ENCODE measurements at places on chromosomes 16 and 17.

DNA sequence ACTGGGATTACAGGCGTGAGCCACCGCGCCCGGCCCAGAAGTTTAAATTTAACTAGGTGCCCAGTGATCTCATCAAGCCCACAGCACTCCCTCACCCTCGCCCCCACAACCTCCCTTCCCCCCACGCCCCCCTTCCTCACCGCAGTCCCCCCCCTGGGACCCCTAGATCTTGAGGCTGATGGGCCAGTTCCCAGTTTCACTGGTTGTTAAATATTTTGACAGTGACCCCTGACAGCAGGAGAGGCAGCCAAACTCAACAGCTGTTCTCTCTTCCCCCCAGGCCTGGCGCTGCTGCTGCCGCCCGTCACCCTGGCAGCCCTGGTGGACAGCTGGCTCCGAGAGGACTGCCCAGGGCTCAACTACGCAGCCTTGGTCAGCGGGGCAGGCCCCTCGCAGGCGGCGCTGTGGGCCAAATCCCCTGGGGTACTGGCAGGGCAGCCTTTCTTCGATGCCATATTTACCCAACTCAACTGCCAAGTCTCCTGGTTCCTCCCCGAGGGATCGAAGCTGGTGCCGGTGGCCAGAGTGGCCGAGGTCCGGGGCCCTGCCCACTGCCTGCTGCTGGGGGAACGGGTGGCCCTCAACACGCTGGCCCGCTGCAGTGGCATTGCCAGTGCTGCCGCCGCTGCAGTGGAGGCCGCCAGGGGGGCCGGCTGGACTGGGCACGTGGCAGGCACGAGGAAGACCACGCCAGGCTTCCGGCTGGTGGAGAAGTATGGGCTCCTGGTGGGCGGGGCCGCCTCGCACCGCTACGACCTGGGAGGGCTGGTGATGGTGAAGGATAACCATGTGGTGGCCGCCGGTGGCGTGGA lies 15.6 kb downstream of the QPRT start:
- no peak for DNase-seq

DNA sequence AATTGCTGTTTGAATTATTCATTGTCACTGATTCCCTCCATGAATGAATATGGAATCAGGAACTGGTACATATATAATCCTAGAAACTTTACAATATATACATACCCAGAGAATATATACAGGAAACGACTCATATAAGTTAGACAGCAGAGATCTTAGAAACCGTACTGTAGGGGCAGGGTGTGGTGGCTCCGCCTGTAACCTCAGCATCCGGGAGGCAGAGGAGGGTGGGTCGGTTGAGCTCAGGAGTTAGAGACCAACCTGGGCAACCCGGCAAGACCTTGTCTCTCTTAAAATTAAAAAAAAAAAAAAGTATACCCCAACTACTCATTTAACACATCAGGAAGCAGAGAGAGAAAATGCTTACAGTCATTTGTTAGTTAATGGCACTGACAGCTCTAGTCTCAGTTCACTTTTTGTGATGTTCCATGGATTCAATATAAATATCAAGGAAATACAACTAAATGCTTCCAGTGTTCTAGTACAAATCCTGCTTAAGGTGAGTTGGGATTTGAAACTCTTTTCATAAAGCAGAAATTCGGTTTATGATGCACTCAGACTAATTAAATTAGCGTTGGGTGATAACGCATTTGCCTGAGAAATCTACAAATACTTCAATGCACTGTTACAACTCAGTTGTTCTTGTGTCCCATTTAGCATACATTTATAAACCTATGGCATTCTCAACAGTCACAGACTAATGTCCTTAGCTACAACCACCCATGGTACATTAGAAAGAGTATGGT lies 5.6 kb downstream of the GLG1 start:
- DNase-seq, result peak; percentile 17

GRCh38 chr17:27762527-27763305 lies 37.6 kb downstream of the NOS2 start:
- DNase-seq, result no peak

GRCh38 chr17:17325228-17325627 lies 22.1 kb downstream of the NT5M start:
- no peak for DNase-seq

GRCh38 chr17:38925263-38925995 lies at the start of gene LASP1NB:
LASP1NB (plus strand) TSS chr17:38925614.
- DNase-seq, result no peak

DNA sequence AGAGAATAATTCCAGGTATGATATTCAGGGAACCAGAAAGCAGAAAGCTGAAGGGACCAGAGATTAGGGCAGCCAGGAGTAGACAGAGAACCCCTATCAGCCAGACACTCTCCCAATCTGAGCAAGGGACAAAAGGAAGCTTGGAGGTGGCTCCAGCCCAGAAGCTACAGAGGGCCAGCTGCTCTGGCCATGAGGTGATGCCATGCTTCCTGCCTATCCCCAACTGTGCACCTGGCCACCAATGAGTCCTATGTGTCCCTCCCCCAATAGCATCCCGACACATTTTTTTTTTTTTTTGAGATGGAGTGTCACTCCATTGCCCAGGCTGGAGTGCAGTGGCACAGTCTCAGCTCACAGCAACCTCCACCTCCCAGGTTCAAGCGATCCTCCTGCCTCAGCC lies 30.0 kb downstream of the NSMCE1 start:
- DNase-seq, result no peak

DNA sequence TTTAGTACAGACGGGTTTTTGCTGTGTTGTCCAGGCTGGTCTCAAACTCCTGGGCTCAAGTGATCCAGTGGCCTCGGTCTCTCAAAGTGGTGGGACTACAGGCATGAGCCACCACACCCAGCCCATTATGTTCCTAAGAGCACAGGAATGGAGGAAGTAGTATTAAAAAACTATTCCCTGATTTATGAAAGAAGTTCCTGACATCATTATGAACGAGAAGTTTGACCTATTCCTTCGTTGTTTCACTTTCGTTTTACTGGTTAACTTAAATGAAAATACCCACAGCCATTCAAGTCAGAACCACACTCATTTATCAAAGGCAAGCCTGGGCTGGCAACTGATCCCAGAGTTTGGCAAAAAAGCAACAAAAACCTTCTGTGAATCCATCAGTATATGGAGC lies 13.5 kb upstream of the CBX4 start:
- DNase-seq, result no peak

DNA sequence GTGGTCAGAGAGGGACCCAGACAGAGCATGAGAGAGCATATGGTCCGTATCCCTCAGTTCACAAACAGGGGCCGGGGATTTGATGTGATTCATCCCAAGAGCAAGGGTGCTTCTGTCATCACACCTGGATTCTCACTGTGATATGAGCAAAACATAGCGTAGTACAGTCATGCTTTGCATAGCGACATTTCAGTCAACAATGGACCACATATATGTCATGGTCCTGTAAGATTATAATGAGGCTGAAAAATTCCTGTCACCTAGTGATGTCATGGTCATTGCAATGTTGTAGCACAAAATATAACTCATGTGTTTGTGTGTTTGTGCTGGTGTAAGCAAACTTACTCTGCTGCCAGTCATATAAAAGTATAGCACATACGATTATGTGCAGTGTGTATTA lies 207.4 kb upstream of the CDH13 start:
- no peak for DNase-seq

DNA sequence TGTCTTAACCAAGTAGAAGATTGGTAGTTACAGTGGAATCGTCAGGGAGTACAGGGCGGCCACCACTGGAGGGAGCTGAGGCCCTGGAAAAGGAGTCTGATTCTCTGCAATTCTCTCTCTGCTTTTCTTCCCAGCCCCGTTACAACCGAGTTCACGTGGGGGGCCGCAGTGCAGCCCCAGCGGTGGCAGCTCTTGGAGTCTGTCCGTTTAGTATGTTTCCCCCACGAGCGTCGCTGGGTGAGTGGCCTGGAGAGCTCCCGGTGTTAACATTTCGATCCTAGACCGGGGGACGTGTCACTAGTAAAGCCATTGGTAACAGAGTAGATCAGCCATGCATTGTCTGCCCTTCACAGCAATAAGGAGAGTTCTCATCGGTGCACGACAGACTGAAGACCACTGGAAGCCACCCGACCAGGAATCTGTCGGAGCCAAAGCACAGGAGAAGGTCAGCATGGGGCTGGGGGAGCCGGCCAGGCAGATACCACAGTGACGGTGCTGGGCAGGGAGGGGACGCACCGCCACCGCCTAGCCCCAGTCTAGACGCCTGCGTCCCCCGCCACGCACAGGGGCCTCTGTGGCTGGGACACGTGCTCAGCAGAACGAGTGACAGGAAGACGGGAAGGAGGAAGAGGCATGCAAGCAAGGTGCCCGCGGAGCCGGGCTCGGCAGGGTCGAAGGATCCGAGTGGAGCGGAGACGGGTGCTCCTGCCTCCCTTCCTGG lies 15.7 kb downstream of the SLC16A3 start:
- no peak for DNase-seq

GRCh38 chr16:70695331-70696070 lies 9.6 kb upstream of the MTSS2 start:
- peak; percentile 91 for DNase-seq

- no peak for DNase-seq
These were observed 60.3 kb downstream of the MRM1 start for GRCh38 chr17:36661688-36662087.

GRCh38 chr17:68228817-68229570 lies 18.8 kb upstream of the AMZ2 start:
- no peak for DNase-seq

- DNase-seq, result no peak
These were observed 14.7 kb downstream of the RAD51D start for GRCh38 chr17:35104844-35105450.

GRCh38 chr17:45234641-45235415 lies 13.1 kb downstream of the FMNL1 start:
- no peak for DNase-seq

DNA sequence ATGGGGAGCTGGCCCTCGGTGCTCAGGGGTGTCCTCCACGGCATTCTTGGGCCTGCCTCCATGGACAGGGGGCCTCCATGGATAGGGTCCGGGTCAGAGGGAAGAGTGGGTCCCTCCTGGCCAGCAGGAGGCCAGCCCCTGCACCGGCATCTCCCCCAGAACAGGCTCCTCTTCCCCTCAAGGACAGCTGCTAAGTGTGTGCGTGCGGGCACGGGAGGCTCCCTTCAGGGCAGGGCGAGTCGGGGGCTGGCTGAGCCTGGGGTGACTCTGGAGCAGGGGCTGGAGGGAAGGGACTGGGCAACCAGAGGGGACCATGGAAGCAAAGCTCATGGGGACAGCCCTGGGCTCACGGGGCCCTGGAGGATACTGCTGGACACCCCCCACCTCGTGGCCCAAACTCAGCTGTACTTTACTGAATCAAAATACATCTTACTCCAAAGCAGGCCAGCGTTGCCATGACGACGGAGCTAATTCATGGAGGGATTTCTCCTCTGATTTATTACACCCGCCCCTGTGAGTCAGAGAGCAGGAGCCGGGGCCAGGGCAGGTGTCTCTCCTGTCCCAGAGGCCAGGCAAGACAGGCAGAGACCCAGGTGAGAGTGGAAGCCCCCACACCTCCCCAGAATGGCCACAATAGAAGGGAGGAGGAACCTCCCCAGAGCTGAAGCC lies 2.1 kb downstream of the CASKIN1 start:
- no peak for DNase-seq

GRCh38 chr16:84454611-84455010 lies 49.8 kb downstream of the MEAK7 start:
- DNase-seq, result no peak

- no peak for DNase-seq
These were observed 14.1 kb upstream of the NGFR start for GRCh38 chr17:49480836-49481615.

- DNase-seq, result no peak
These were observed 25.7 kb upstream of the ENDOV start for GRCh38 chr17:80389011-80389995.

GRCh38 chr16:55909876-55910275 lies 34.7 kb upstream of the CES5A start:
- no peak for DNase-seq

- no peak for DNase-seq
These were observed 120.0 kb downstream of the PHKB start for GRCh38 chr16:47581114-47581513.

- DNase-seq, result no peak
These were observed 573 bp downstream of the CTDNEP1 start for GRCh38 chr17:7250695-7251627.

DNA sequence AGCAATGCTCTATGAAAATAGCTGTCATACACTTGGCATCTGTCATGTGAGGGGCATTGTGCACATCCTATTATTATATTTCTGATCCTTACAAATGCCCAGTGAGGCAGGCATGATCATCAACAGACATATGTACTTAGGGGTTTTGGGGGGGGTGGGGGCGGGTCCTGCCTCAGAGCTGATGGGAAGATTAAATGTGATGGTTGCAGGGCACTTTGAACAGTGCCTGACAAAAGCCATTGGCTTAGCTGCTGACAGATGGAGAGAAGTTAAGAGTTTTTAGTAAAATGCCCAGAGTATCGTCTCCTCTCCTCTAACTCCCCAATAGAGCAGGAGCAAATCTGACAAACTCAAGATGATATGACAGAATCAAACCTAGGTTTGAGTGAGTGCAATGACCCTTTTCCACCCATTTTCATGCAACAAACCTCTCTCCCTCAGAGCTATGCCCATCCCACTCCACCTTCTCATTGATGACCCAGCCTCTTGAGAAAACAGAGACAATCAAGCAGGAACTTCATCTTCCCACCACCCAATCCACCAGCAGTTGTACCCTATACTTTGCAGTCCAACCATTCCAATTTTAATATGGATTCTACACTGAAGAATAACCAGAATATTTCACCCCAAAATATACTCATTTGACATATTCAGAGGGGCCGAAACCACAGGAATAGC lies 4.8 kb downstream of the KLHL11 start:
- no peak for DNase-seq

GRCh38 chr16:77882358-77882757 lies 94.0 kb downstream of the VAT1L start:
- no peak for DNase-seq

- no peak for DNase-seq
These were observed 25.8 kb downstream of the TTYH2 start for GRCh38 chr17:74239172-74239571.

DNA sequence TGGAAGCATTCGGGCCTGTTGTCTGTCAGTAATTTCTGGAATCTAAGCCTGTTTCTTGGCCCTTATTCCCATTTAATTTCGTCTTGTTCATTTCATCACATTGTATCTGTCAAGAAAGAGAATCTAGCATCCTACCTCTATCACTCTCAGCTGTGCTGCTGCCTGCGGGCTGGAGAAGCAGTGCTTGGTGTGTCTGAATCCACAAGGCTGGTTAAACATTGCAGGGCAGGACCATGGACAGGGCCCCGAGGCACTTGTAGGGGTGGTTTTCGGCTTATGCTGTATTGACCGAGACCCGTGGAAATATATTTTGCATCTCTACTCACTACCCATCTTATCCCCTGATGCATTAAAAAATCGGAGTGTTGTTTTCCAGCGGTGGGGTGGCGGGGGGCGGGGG lies 3.1 kb downstream of the RAB11FIP4 start:
- peak; percentile 46 for DNase-seq

GRCh38 chr17:70110443-70110880 lies 35.4 kb downstream of the KCNJ16 start:
- DNase-seq, result no peak

GRCh38 chr17:60659156-60659555 lies 18.5 kb upstream of the BCAS3 start:
- DNase-seq, result no peak

DNA sequence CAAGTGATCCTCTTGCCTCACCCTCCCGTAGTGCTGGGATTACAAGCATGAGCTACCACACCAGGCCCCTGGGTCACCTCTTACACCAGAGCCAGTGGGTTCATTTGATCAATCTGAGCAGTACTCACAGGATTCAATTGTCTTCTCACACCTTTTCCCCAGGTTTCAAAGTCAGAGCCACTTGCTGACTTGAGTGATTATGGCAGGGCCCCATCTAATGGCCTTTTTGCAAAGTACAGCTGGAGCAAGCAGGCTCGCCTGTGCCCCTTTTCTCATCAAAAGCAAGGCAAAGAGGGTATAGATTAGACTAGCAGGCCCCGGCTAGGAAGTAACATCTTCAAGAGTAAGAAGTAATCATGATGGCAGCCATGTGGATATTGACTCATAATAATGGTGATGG lies 114.8 kb upstream of the NOL11 start:
- no peak for DNase-seq
